AG10803 (cell line): ENCODE measurements at places on chromosomes 13 and 19.

DNA sequence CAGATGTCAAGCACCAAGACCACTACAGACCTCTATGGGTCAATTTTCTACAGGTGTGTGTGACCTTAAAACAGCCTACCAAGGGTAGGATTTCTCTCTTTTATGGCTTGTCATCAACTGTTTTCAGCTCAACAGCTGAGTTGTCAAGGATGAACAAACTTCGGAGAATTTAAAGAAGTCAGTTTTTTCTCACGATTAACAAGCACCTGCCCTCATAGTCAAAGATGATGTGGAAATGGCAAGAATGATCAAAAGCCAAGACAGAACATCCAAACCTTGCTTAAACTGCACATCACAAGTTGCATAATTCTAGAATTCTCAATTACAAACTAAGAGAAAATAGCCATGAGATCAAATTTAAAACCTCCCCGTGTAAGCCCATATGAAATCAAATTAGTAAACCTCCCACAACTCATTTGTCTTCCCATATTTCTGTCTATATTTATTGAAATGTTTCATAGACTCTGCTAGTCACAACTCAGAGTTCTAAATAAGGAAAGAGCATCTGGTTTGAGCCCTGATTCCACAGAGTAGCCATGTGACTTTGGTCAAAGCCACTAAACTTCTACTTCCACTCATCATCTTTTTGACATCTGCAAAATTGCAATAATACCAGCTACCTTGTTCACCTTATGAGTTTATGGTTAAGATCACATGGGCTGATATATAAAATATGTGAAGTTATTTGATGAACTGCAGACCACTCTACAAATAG is 521.5 kb upstream of the HTR2A start:
- DNase-seq: no peak

GRCh38 chr13:59495299-59495698 is 668.4 kb downstream of the DIAPH3 start:
- no peak for DNase-seq

- peak; percentile 98 for DNase-seq
Measured at GRCh38 chr19:1177322-1178114, 3.5 kb upstream of the SBNO2 start.

GRCh38 chr19:44109458-44109857 is 3.7 kb upstream of the ZNF225 start:
- no peak for DNase-seq

DNA sequence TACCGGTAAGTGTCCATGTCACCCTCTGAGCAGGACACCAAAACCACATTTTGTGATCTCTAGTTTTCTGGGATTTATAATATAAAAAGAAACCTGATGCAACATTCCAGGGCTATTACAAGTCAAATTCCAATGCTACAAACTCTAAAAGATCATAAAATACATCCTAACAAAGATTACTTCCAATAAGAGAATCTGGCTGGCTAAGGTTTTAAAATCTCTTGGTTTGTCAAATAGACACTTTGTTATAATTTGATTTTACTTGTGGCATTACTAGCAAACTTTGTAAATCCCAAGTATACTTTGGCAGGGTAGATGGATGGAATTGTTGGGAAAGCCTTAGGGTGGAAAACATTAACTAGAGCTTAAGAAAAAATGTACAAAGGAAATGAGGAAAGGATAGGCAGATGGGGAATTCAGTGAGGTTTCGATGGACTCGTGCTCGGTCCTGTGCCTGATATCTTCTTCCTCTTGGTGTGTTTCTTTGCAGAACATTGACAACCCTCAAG is 74.0 kb upstream of the POMP start:
- peak; percentile 79 for DNase-seq

GRCh38 chr13:24683351-24683750 is 3.1 kb downstream of the ATP12A start:
- no peak for DNase-seq

DNA sequence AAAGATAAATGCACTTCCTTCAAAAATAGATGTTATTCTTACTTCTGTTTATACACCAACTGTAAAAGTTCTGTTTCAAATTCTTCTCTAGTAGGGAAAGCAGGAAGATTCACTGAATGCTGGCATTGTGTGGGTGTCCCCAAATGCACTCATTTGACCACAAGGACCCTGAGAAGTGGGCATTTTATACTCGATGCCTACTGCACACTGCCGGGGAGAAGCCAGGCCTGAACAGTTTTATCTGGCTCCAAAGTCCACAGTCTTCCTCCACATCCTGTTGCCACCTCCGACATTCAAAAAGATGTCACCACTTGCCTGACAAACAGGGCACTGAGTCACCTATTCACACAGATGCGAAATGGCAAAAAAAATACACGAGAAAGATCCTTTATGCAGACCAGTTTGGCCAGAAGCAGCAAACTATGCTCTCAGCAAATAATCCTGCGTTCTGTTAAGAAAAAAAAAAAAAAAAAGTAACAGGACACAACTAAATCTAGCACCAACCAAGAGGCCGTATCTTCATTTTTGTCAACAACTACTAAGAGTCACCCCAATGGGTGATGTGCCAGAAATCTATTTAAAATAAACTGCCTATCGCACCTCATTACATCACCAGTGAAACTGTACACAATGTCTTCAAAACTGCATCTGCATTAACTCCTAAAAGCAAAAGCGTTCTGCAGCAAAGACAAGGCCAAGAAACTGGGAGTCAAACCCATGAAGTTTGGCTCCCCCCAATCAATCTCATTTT is 6.2 kb downstream of the ZC3H4 start:
- no peak for DNase-seq

DNA sequence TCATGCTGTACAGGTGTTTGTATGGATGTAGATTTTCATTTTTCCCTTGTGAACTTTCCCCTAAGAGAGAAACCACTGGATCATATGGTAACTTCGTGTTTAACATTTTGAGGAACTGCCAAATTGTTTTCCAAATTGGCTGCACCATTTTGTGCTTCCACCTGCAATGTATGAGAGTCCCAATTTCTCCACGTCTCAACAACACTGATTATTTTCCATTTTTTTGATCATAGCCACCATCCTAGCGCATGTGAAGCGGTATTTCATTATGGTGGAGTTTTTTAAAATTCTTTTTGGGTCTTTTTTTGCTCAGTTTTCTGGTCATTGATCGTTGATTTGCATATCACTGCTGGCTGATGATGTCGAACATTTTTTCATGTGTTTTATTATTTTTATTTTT is 5.0 kb downstream of the NDUFA13 start:
- no peak for DNase-seq

DNA sequence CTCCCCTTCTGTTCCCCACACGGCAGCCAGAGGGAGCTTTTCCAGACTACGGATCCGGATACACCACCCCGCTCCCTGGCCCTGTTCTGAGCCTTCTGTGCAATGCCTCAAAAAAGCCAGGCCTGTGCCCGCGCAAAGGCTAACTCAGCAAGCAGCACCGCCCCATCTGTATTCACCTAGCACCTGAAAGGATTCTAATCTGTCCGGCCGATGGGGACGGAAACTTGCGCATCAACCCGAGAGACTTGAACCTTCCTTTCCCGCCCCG is 589 bp downstream of the ZBTB45 start:
- peak; percentile 73 for DNase-seq

DNA sequence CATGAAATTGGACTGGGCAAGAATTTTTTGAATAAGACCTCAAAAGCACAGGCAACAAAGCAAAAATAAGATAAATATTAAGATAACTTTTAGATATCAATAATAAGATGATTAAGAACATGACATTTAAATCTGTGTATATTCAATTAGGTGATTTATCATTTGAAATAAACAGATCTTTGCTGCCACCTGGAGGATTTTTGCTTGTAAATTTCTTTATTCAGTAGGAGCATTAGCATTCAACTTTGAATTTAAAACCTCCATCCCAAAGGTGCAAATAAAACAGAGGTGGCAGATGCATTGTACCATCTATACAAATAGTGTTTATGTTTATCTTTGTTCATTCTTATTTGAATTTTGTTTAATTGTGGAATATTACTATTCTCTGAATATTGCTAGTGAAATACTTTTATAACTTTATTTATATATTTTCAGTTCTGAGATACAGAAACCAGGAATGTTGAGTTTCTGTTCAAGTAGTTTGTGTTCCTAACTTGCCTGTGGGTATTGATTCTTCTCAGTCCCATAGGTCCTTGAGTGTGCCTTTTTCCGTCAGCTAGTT is 20.9 kb downstream of the COG6 start:
- peak; percentile 49 for DNase-seq

GRCh38 chr13:73334445-73334844 is 275.6 kb downstream of the KLF5 start:
- peak; percentile 9 for DNase-seq

- no peak for DNase-seq
Measured at GRCh38 chr19:17337675-17338432, 501 bp downstream of the GTPBP3 start.

DNA sequence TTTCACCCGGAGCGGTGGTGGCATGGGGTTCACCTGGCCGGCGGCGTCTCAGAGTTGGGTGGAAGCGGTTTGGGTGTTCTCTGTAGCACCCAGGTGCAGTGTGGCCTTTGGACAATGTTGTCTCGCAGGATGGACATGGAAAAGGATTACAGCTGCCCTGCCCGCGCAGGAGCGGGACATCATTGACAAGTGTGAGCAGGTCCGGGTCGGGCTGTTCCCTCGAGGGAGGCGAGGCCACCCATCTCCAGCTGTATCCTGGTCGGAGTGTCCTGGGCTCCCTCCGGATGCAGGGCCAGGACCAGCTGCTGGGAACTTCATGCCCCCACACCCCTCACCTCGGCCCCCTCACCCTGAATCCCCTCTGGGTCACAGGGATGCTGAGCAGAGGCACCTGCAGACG is 7.8 kb upstream of the ZNF14 start:
- DNase-seq: no peak

DNA sequence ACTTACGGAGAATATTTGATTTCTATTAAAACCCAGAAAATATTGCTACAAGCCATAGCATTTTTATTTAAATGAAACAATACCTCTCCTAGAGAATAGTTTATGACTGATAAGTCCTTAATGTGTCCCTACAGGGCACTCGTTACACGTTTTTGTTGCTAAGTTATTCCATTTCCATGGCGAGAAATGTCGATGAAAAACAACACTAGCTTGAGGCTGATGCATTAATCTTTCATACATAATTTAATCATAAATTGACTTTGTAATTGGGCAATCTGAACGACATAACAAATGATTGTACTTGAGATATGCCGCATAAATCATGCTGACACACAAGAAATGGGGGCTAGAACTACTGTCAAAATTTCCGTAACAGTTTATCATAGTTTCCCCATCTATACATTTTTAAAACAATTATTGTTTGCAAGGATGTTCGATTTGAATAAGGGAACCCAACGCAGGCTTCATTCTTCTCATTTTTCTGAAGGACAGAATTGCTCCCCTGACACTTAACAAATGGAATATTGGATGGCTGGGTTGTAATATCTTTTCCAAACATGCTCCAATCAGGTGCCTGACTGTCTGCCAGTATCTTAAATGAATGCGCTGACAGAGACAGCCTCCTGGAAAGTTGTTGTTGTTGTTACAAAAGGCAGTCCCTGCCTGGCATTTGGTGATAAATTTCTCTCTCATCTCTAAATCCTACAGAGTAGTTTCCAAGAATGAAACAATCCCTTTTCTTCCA is 61.9 kb downstream of the FLT1 start:
- DNase-seq: no peak

GRCh38 chr13:106489849-106490568 is 45.5 kb downstream of the EFNB2 start:
- DNase-seq: no peak

DNA sequence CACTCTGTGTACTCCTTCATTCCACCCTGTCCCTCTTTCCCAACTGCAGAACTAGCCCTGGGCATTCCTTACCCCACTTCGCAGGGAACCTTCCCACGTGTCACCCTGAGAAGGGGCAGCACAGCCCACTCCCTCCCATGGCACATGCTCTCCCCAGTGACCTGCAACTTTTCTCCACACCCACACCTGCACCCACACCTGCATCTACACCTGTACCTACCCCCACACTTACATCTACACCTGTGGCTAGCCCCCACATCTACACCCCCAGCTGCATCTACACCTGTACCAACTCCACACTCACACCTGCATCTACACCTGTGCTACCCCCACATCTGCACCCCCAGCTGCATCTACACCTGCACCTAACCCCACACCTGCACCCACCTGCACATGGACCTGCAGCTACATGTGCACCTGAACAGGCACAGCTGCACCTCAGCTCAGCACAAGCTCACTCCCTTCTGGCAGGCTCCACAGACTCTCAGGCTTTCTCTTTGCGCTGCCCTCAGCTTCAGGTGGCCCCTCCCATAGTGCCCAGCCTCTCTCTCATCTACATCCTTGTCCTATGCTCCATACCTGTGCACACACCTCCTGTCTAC is 234.1 kb downstream of the TUBA3C start:
- no peak for DNase-seq

DNA sequence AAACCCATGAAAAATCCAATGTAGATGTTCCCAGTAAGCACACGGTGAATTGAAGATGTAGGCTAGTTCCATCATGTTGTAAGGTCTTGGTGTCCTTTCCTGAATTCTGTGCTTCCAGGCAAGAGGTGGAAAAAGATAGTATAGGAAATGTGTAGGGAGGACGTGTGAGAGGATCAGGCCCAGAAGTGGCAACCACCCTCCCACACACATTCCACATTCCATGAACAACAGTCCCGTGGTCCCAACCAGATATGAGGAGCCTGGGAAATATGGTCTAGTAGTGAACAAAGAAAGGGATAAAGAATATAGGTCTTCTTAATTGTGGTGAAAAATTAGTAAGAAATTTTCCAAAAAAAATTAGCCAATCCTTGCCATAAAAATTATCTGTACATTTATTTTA is 1254.2 kb upstream of the SLC10A2 start:
- no peak for DNase-seq

- no peak for DNase-seq
Measured at GRCh38 chr13:48876289-48876688, 99.4 kb upstream of the FNDC3A start.

GRCh38 chr19:40588926-40589569 is 12.1 kb upstream of the LTBP4 start:
- no peak for DNase-seq

- DNase-seq: peak; percentile 9
Measured at GRCh38 chr19:294946-295686, 3.9 kb upstream of the PLPP2 start.

- peak; percentile 12 for DNase-seq
Measured at GRCh38 chr19:28475525-28475924, 737.4 kb downstream of the UQCRFS1 start.

- no peak for DNase-seq
Measured at GRCh38 chr19:4363571-4364304, 20.4 kb downstream of the MPND start.

DNA sequence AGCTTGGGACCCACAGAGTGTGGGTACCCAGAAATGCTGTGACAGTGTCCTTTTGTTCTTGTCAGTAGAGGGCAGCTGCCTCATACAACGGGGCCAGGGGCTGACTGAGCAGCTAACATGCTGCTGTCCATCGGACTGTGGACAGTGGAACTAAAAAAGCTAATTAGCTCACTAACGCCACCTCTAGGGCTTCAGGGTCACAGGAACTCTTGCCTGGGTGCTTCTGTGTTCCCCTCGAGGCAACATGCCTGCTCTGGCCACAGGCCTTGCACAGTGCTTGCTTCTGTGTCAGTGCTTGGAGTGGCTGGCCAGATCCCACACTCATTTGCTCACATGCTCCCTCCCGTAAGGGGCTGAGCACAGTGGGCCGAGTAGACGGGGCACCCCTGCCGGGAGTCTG is 377.0 kb downstream of the OLFM4 start:
- no peak for DNase-seq

- no peak for DNase-seq
Measured at GRCh38 chr19:46492841-46493235, 2.8 kb downstream of the PNMA8B start.

- no peak for DNase-seq
Measured at GRCh38 chr13:36789061-36789460, 30.0 kb upstream of the RFXAP start.

GRCh38 chr13:50467156-50468110 is 376.1 kb downstream of the DLEU7 start:
- DNase-seq: peak; percentile 28
